ENCODE measurements at places on chromosomes 4 and X.

DNA sequence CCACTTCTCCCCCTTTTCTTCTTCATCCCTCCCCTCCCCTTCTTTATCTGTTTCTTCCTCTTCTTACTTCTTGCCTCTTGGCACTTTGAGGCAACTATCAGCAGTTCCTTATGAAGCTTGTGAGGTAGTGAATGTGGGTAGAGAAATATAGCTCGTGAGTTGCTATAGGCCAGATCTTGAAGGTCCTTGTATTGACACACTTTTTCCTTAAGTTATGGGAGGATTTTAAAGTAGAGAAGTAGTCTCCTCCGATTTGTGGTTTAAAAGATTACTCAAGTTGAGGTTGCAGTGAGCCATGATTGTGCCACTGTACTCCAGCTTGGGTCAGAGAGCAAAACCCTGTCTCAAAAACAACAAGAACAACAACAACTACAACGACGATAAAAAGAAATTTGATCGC lies 3.4 kb upstream of the RRAGB start:
- H3K4me1 ChIP-seq: no peaks in the 10 kb centered on the region
- H3K4me3 ChIP-seq: no peak overlapping the region
- H3K27me3 ChIP-seq: no peaks in the 10 kb centered on the region
- H3K36me3 ChIP-seq: no peaks in the 10 kb centered on the region

GRCh38 chrX:42954880-42955279 lies 176.9 kb upstream of the PPP1R2C start:
- no peaks in the 10 kb centered on the region for H3K27me3 ChIP-seq
- no peaks in the 10 kb centered on the region for H3K4me1 ChIP-seq
- no peak for DNase-seq
- no peak overlapping the region for H3K27ac ChIP-seq
- H3K36me3 ChIP-seq: no peaks in the 10 kb centered on the region
- no peak overlapping the region for H3K4me3 ChIP-seq

- no peaks in the 10 kb centered on the region for H3K4me1 ChIP-seq
- no peak overlapping the region for H3K4me3 ChIP-seq
- H3K27ac ChIP-seq: no peak overlapping the region
- H3K27me3 ChIP-seq: no peaks in the 10 kb centered on the region
- DNase-seq: no peak
Measured at GRCh38 chr4:158588285-158588684, 66.6 kb downstream of the RXFP1 start.

GRCh38 chr4:143375326-143376073 lies 38.8 kb downstream of the GAB1 start:
- no peaks in the 10 kb centered on the region for H3K4me1 ChIP-seq
- H3K27me3 ChIP-seq: no peaks in the 10 kb centered on the region
- no peak overlapping the region for H3K4me3 ChIP-seq
- no peaks in the 10 kb centered on the region for H3K36me3 ChIP-seq
- DNase-seq: no peak

DNA sequence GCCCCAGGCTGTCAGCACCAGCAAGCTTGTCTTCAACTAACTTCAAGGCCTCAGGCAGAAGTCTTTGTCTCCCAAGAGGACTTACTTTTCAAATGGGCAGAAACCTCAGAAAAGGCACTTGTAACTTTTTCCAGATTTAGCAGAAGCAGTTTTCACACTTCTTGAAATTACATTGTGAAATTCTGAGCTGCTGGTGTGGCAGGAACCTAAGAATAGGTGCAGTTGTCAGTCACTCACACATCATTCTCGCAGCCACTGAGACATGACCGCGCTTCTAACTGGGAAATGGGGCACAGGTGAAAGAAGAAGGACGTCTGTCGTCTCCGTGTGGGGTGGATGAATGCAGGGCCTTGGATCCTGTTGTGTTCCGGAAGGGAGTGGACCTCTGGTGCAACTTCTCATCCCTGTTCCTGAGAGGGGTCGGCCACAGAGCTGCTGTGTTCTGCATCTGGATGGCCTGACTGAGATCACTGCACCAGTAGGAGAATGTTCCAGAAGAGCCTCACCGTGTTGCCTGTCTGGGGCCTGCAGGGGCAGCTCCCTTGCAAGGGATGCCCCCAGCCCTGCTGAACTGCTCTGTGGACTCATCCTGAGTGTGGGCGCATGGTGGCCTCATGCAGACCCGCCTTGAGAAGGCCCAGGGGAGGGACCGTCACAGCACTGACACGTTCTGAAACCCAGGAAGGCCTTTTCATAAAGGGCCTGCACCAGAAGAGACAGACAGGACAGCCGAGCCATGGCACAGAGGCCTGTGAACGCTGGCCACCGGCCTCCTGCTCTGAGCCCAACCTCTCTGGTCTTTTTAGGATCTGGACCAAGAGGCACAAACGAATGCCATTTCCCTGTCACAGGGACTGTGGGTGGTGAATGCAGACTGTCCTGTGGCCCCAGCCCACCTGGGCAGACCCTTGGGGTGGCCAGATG lies 18.7 kb downstream of the NAT8L start:
- H3K36me3 ChIP-seq: no peaks in the 10 kb centered on the region
- peak; percentile 34 for DNase-seq
- no peak overlapping the region for H3K27ac ChIP-seq
- no peaks in the 10 kb centered on the region for H3K27me3 ChIP-seq
